ENCODE measurements at places on chromosomes 12 and 14.

DNA sequence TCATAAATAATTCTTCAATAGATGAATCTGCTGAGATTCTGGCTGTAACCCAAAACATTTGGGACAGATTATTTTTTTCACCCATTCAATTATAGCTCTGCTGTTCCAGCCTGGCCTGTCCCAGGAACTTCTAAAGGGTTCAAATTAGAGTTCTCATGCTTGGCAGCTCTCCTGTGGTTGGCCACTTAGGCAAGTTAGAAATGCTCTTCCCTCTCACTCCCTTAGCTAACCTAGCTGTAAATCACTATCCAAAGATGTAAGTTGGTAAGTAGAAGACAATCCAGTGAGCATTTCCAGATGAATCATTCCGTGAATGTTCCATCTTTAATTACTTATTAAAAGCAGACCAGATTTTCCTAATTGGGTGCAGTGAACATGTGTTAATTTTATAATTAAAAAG lies 760.4 kb upstream of the TBX3 start:
- no peak for DNase-seq

GRCh38 chr12:92551853-92552397 lies 150.9 kb upstream of the PLEKHG7 start:
- DNase-seq = peak; percentile 53

GRCh38 chr14:56590535-56590960 lies 10.9 kb downstream of the TMEM260 start:
- DNase-seq = no peak

GRCh38 chr12:25529738-25530137 lies 23.3 kb downstream of the LMNTD1 start:
- DNase-seq = peak; percentile 21

DNA sequence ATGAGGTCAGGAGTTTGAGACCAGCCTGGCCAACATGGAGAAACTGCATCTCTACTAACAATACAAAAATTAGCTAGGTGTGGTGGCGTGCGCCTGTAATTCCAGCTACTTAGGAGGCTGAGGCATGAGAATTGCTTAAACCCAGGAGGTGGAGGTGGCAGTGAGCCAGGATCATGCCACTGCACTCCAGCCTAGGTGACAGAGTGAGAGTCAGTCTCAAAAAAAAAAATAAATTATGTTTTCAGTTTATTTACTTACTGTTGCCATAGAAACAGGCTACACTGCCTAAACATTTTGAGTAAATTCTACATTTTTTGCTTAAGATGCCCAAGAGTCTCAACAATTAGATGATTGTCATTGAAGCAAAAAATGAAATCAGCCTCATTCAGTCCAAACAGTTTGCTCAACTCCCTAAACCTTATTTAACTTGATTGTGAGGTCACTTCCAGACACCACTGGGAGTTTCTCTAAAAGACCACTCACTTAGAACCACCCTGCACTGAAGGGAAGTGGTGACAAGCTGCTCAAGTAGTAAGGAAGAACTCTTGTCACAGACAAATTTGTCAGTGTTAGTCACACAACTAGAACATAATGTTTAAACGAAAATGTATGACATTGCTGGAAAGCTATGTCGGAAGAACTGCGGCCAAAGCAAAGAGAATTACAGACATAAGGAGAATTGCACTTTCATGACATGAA lies 9.8 kb upstream of the GNPNAT1 start:
- peak; percentile 90 for DNase-seq

DNA sequence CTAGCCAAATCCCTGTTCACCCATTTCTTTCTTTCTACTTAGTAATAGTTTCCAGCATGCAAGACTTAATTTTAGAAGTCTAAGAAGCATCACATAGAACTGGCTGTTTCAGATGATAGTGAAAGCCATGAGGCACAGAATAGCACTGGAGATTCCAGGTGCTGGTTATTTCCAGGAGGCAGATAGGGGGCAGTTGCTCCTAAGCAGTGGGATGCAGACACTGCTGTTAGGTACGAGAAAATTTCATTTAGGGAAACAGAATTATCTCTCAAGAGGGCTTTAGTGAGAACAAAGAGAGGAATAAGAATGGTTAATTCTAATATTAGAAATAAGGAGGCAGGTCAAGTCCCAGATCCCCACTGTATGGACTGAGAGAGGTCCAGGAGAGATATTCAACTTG lies 3.6 kb upstream of the MDGA2 start:
- no peak for DNase-seq

DNA sequence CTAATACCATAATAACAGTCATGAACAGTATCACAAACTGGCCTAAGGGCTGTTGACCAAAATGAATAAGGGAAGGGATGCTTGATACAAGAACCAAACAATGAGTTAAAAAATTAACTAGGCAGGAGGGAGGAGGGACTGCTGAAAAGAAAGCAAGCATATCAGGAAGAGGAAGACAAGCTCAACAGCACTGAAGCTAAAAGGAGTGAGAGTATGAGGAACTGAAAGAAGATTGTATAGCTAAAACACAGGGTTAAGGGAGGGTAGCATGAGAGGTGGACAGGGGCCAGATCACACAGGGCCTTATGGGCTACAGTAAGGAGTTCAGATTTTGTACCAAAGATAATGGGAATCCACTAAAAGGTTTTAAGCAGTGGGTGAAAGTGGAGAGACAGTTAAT lies 34.1 kb downstream of the ITGA7 start:
- no peak for DNase-seq

GRCh38 chr14:50791201-50791600 lies 39.8 kb downstream of the NIN start:
- DNase-seq = no peak

DNA sequence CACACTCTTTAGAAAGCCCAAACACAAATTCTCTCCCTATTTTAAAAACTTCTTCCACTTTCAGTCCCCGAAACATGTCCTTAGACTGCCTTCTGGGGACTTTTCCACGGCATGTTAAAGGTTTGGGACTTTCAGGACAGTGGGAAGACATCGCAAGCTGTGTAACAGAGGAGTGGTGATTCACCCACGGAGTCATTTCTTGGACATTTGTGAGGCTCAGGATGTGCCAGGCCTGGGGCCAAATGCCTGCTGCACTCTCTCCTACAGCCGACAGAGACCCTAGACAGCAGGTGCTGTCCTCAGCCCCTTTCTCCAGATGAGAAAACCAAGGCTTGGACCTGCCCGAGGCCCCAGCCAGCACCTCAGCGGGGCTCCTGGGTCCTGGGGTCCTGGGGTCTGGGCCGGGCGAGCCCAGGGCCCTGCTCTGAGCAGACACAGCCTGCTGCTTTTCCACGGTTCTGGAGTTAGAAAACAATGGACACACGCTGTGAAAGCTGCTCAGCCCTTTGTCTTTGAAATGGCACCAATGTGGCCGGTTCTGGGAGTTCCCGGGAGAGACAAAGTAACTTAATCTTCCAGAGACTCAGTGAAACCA lies 370.2 kb upstream of the SFSWAP start:
- no peak for DNase-seq

- no peak for DNase-seq
Measured at GRCh38 chr14:88668448-88669116, 105.7 kb downstream of the ZC3H14 start.

DNA sequence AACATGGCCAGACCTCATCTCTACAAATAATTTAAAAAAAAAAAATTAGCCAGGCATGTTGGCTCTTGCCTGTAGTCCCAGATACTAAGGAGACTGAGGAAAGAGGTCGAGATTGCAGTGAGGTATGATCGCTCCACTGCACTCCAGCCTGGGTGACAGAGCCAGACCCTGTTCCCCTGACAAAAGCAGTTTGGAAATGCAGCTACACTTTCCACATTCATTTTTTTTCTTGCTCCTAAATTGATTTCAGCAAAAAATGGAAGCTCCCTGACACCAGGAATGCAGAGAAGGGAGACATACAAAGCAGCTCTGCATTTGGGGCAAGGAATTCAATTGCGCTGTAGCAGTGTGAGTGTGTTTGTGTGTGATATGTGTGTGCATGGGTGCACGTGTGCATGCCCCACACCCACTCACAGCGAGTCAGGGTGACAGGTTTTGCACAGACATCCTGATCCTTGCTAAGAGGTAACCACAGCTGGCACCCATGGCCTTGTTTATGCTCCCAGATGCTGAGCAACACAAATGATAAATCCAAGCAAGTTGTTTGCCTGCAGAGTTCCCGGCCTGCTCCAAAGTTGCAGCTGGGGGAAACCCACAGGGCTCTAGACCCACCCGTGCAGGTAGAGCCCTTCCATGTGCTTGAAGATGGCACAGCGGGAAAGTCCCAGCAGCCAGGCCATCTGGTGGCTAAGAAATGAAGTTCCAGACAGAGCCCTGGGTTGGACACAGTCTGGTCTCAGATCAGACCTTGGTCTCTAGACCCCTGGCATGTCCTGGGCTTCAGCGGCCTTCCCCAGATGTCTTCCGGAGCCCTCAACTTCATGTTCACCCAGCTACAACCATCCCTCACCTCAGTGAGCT lies 25.9 kb upstream of the BDKRB2 start:
- DNase-seq = no peak

DNA sequence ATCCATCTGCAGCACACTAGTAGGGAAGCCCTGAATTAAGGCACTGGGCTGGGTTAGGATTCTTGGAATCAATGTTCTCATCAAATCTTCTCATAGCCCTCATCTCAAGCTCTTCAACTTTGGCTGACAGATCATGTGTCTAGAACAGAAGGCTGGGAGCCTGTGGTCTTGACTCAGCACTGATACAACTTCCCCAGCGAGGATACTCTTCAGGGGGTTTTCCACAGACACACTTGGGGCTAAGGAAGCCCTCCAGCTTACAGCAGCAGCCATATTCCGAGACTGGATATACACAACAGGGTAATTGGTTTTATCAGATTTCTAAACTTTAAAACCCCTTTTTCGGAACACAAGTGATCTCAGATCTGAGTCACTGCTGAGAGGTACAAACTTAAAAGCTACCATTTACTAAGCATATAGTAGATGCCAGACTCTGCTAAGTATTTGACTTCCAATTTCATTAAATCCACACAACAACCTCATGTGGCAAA lies 3.5 kb downstream of the FMNL3 start:
- peak; percentile 59 for DNase-seq

DNA sequence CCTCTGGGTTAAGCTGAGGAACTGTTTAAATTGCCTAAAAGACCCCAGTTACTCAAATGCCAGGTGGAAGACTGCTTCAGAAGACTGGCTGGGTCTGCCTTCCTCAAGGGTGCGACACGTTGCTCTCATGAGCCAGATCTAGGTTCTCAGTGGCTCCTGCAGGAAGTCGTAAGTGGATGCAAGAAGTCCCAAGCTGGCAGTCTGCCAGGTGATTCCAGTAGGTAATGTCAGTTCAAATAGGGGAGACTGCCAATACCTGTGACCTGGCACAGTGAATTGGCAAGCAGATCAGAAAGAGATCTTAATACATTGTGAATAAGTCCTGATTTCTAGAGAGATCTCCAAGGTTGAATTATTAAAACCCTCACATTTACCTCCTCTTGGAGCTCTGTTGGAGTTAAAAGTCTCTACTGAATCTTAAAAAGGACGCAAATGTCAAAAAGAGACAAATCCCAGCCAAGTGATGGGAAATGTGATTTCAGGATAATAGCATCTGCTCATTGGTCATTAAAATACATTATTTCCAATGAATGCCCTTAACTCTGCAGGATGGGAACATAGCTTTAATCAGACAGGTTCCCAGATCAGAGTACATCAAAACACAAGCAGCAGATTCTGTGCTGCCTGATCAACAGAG lies 98.8 kb upstream of the FRMD6 start:
- DNase-seq = no peak

- peak; percentile 52 for DNase-seq
Measured at GRCh38 chr12:105109465-105110212, 2.1 kb downstream of the WASHC4 start.

Data from HFFc6 (cell line).